Activated CD8-positive, alpha-beta memory T cell treated with anti-CD3 and anti-CD28 coated beads for 1 hour (primary cell): ENCODE measurements at places on chromosomes 11 and 22.
A peak's percentile ranks its signal among the peaks of the same experiment; 100 is the strongest.

DNA sequence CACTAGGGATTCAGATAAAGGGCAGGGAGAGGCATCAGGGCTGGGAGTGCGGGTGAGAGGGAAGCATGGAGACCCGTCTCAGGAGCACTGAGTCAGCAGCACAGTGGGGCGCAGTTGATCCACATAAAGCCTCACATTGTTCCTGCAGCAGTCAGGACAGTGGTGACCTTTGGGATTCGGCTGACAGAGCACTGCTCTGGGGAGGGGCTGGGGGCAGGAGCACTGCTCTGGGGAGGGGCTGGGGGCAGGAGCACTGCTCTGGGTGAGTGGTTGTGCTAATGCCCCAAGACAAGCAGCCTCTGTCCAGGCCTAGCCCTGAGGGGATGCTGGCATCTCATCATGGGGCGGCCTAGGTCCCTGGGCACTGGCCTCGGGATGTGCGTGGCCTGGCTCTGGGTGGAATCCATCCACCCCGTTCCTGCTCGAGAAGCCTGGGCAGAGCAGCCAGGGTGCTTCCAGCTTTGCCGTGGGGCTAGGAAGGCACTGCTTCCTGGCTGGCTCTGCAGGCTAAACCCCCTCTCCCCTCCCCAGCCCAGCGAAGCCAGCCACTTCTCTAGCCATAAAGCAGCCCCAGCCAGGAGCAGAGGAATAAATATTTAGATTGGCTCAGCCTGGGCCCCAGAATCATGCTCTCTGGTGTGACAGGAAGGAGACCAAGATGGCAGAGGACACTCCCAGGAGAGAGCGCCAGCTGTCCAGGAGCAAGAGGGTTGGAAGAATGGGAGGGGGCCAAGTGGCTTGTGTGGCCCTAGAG is 7.3 kb downstream of the OAF start:
- no peak for DNase-seq

DNA sequence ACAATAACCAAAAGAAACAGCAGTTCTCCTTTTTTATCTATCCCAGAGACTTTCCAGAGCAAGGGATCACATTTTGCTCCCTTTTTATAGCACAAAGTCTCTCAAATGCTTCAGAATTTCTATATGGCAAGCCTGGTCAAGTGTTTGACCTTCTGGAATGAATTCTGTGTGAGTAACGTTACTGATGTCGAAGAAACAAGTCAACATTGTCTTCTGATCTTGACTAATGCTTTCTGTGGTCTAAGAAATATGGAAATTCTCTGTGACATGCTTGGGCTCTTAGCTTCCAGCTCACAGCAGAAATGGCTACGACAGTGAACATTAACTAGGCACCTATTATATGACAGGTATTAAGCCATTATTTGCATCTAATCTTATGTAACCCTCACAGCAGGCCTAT is 411.7 kb downstream of the CADM1 start:
- no peak for DNase-seq

- DNase-seq = no peak
Observed at GRCh38 chr22:43092085-43092484, 2.9 kb upstream of the TTLL1 start.

DNA sequence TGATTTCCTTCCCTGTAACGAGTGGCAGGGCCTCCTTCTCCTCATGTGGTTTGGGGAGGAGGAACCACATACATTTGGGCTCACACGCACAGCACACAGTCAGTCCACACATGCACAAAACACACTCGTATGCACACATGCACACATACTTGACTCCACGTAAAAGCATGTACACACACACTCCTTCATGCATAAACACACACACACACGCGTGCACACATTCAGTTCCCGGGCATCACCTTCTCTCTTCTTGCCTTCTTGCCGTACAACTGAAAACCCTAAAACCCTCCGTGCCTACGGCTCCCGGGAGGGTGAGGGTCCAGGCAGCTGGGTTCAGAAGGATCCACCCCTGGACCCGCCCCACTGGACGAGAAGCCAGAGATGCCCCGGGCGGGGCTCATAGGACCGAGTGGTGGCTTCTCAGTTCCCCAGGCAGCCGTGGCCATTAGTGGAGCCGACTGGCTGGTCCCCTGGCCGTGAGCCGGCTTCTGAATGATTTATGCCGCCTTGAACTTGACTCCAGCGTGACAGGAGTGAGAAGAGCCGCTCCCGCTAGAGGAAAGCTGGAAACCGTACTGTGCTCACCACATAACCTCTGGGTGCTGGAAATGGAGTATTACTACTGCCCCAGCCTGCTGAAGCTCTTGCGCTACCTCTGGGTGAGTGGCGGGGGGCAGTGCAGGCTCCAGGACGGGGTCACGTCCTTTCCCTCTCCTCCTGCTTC is 117.4 kb downstream of the KIAA1671 start:
- DNase-seq = no peak

DNA sequence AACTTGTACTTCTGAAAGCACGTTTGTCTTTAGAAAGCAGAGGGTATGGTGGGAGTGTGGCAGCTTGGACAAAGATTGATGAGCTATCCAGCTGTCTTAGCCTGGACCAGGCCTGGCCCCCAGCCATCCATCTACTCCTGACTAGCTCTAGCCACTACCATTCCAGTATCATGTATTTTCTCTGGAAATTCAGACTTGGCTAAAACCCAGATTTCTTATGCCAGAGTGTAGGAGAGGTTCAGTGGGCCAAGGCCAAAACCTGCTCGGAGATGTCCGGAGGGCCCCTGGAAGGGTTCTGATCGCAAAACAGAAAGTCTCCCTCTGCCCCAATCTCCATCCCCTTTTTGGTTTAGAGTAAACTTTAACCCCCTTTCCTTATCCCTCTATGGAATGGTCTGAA is 24.8 kb upstream of the MTCH2 start:
- no peak for DNase-seq

- DNase-seq = no peak
Observed at GRCh38 chr11:65307298-65308229, 7.1 kb upstream of the CDC42EP2 start.

DNA sequence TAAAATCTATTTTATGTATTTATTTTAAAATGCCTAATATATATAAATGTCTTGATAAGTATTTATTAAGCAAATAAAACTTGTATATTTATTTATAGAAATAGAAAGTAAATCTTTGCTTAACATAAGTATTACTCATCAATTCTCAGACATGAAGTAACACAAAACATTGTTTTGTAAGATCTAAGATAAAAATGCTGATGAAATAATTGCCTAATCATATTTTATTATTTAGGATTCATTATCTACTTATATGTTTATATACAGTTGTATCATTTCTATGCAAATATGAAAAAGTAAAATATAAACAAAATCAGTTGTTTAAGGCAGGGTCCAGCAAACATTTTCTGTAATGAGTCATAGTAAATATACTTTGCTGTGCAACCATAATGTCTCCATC is 507.8 kb upstream of the CNTN5 start:
- no peak for DNase-seq

- no peak for DNase-seq
Observed at GRCh38 chr11:44624761-44625221, 59.3 kb downstream of the CD82 start.

DNA sequence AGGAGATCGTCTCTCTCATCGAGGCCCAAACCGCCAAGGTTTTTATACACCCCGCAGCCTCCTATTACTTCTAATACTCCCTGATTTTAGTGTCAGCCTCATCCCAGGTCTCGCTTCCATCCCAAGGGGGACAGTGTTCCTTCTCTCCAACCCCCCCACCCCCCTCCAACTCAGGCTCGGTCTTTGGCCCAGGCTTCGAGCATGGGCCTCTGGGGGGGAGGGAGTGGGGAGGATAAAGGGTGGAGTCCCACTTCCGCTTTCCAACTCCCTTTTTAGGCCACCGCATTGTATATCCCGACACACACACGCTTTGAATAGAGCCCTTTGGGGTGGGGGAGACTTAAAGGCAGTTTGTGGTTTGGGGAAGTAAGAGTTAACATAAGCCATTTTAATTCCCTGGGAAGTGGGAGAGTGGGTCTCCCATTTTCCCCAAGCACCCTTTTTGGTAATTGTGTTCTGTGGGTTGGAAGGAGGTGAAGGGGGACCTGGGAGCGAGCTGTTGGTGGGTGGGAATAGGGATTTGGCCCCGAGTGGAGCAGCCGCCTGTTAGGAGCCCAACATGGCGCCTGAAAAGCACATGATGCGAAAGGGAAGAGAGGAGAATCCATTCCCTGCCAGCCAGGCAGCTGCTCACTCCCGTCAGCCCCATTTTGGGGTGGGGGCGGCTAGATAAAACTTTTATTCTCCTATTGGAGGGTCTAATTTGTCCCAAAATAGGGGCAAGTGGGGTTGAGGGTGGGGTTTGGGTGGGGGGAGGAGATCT is 844 bp downstream of the PCF11 start:
- no peak for DNase-seq

DNA sequence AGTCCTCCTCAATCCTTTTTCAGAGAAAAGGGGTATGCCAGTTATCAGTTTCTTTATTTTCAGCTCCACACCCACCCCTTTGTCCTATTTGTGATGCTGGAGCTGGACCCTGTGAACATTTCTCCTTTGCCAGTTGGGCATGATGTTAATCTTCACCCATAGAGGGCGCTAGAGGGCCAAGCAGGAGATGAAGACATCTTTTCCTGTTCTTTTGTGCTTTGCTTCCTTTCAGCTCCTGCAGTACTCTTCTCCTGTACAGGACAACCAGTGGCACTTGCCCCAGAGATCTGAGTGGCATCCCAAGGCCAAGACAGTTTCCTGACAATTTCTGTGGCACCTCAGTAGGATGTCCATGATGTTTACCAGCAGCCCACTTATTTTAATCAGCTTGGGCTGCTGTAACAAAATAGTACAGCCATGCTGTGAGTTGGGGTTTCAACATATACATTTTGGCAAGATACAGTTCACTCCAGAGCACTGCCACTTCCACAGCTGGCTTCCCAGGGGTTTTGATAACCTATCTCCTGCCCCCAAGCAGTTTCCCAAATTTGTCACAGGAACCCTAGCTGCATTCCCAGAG is 4.6 kb downstream of the SAA2 start:
- DNase-seq = peak; percentile 25

DNA sequence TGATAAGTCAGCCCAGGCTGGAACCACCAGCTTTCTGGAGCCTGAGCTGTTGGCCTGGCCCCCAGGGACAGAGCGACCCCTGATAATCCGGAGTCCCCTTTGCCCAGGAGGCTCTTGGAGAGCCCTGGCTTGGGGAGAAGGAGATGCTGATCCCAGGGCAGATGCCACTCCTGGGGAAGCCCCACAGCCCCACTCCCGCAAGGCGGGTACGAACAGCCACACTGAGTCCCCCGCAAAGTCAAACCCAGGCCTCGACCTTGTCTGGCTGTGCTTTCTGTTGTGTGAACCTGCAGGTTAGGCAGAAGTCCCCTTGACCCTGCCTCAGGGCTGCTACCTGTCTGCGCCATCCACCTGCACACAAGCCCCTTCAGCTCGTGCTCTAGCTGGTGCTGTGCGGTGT is 108.0 kb downstream of the KCNQ1OT1 start:
- DNase-seq = no peak

- no peak for DNase-seq
Observed at GRCh38 chr11:24556693-24557092, 59.8 kb downstream of the LUZP2 start.

DNA sequence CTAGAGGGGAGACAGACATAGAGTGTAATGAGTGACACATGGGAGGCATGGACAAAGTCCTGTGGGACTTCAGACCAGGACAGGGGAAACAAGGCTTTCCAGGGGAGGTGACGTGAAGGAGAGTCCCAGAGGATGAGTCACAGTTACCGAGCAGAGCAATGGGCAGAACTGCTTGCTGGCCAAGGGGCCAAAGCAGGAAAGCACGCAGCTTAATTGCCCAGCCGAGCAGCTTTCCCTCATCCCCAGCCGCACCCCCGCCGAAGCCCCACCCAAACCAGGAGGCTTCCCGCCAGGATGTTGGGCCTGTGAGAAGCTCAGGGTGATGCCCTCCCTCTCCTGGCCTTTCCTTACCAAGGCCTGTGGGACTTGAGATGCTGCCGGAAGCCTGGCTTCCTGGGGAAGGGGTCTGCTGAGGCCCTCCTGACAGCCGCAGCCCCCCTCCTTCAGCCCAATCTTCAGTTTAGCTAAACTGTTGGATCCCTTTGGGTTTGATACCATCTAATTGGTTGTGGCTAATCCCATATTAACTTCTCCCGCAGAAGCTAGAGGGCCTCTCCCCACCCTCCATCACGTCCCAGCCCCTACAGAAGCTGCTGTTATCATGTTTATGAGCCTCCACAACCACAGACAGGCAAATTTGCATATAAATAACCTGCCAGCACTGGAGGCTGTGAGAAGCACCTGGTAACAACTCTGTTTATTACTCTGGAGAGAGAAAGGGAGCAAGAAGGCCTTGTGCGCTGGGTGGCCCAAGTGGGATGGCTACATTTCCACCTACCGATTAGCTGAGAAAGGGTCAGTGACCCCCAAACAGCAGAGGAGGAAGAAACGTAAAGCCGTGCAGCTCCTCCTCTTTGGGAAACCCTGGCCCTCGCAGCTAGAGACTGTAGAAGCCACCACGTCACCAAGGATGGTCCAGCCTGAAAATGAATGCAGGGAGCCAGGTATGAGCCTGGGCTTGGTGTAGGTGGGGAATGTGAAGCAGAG is 80.0 kb downstream of the TRIM29 start:
- no peak for DNase-seq

DNA sequence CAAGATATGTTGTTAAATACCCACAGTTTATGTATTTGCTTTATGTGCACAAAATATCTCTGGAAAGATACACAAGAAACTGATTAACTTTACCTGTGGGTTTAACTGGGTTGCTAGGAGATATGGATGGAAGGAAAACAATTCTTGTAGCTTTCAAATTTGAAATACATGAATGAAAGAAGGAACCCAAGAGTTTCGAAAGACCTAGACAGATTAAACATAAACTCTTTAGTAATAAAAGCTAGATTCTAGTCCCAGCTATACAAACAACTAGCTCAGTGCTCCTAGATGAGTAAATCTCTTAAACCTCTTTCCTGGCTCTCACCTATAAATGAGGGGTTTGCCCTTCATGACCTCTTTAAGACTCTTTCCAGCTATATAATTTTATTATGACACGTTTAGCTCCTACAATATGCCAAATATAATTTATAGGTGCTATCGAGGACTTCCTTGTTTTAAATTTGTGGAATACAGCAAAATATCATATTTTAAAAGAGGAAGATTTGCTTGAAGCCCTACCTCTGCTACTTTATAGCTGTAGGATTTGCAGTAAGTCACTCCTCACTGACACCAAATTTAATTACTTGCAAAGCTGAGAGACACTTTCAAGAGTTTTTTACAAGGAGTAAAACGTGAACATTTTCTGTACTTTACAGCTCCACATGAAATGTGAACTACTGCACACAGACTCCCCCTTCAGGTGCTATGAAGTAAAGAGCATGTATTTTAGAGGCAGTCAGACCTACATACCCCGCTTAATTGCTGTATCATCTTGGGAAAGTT is 50.7 kb downstream of the RRAS2 start:
- DNase-seq = no peak

DNA sequence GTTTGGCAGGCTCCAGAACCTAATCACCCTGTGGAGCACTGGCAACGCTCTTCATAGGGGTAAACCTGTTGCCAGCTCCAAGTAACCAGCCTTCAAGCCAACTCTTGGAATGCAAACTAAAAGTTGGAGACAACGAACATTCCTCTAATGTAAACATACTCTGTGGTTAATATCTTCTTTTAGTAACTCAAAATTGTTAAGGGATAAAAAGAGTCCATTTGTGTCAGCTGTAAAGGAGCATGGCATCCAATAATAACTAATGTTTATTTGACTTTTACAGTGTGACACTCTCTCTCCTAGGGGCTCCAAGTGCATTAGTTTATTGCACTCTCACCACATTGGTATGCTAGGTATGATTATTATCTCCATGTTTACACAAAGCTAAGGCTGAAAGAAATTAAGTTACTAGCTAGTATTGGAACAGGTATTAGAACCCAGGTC is 31.0 kb upstream of the AMOTL1 start:
- no peak for DNase-seq

GRCh38 chr22:27757928-27758525 is 43.5 kb downstream of the MN1 start:
- DNase-seq = no peak

- DNase-seq = no peak
Observed at GRCh38 chr22:36439481-36440271, 41.8 kb downstream of the TXN2 start.
